ENCODE measurements at places on chromosomes 5 and 9. TPM values are rescaled to one million over a fixed set of nuclear protein-coding genes. Genes with fewer than 3 reads are reported as not detected.

Gene FIBCD1
- not detected for total RNA-seq

Gene NACC2
- total RNA-seq: 5.3 TPM

Gene NDUFAF2
- 48.5 TPM for total RNA-seq

Gene GPRIN1
- 1.5 TPM for total RNA-seq

Gene SLC44A1
- total RNA-seq: 7.5 TPM

Gene HAVCR1
- total RNA-seq: 0.89 TPM

Gene IL4
- not detected for total RNA-seq

Gene TMEM232
- 0.66 TPM for total RNA-seq

All from activated naive CD8-positive, alpha-beta T cell treated with anti-CD3 and anti-CD28 coated beads for 36 hours (primary cell).